ENCODE measurements at places on chromosomes 7 and 10. TPM values are rescaled to one million over a fixed set of nuclear protein-coding genes. Genes with fewer than 3 reads are reported as not detected.

SPDYE11 gene
- not detected for total RNA-seq

CH25H gene
- total RNA-seq = 0.21 TPM

HIBADH gene
- 9.8 TPM for total RNA-seq

PRKAR1B gene
- 20.7 TPM for total RNA-seq

NPY4R2 gene
- total RNA-seq = not detected

DYNC1I1 gene
- total RNA-seq = 0.16 TPM

ARF5 gene
- total RNA-seq = 90.0 TPM

ODAD2 gene
- total RNA-seq = 0.20 TPM

GOT1 gene
- 12.5 TPM for total RNA-seq

RASSF4 gene
- total RNA-seq = 1.7 TPM

CPEB3 gene
- 3.4 TPM for total RNA-seq

SPDYE16 gene
- total RNA-seq = 0.73 TPM

UPK3BL2 gene
- total RNA-seq = 48.3 TPM

CDH23 gene
- 3.0 TPM for total RNA-seq

PTPRN2 gene
- total RNA-seq = 0.82 TPM

MBL2 gene
- total RNA-seq = not detected

MARVELD1 gene
- 1.4 TPM for total RNA-seq

PRSS1 gene
- total RNA-seq = 20.8 TPM

NEBL gene
- 0.41 TPM for total RNA-seq

VIPR2 gene
- 0.63 TPM for total RNA-seq

MMD2 gene
- total RNA-seq = not detected

PON1 gene
- total RNA-seq = 0.73 TPM

PCDH15 gene
- total RNA-seq = not detected

KEL gene
- total RNA-seq = 0.22 TPM

FAM25G gene
- total RNA-seq = not detected

MPP7 gene
- total RNA-seq = 28.7 TPM

NAPEPLD gene
- total RNA-seq = 5.4 TPM

SBDS gene
- total RNA-seq = 59.9 TPM

STRIP2 gene
- 0.42 TPM for total RNA-seq

SLC39A12 gene
- not detected for total RNA-seq

MKI67 gene
- total RNA-seq = 1.5 TPM

CLDN15 gene
- total RNA-seq = 23.1 TPM

COL13A1 gene
- total RNA-seq = not detected

TAS2R41 gene
- 0.46 TPM for total RNA-seq

DUS4L gene
- total RNA-seq = 14.7 TPM

PKD2L1 gene
- total RNA-seq = not detected

DNAJC12 gene
- total RNA-seq = not detected

INSYN2A gene
- not detected for total RNA-seq

WEE2 gene
- not detected for total RNA-seq

IKZF1 gene
- total RNA-seq = 494 TPM

CHST15 gene
- 0.95 TPM for total RNA-seq

TMEM196 gene
- not detected for total RNA-seq

GDF2 gene
- not detected for total RNA-seq

PHKG1 gene
- total RNA-seq = 4.6 TPM

TRAPPC14 gene
- 95.6 TPM for total RNA-seq

NFE2L3 gene
- total RNA-seq = 6.2 TPM

CCDC146 gene
- total RNA-seq = 14.6 TPM

H2AZ2 gene
- 151 TPM for total RNA-seq
